ENCODE measurements at places on chromosomes 7 and 10.

DNA sequence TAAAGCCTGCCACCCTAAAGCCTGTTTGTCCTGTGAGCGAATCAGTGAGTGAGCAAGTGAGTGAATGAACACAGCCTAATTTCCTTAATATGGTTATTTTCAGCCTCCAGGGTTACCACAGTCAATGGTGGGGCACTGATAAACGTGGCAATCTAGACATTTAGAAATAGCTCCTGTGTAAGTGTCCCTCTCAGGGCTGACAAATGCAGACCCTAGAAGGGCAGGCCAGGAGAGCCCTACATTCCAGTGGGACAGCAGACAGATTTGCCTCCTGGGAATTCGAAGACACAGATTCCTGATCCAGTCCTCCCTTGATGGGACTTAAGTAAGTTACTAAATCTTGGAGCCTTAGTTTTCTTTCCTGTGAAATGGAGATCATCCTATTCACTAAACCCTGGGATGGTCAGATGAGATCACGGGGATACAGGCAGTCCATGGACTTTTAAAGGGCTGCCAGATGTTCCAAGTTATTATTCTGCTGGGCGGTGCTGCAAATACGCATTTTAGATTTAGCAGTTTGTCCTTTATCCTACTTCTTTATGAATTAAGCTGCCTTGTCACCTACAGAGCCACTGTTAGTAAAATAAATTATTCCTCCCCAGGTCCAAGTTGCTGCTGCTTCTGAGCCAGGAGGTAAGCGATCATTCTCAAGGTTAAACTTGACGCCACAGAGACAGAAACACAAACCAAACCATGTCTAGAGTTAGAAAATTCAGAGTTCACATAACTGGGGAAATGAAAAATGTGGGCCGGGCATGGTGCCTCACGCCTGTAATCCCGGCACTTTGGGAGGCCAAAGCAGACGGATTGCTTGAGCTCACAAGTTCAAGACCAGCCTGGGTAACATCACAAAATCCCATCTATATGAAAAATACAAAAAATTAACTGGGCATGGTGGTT lies 54.8 kb upstream of the TM9SF3 start:
- DNase-seq = no peak

GRCh38 chr10:83965473-83965872 lies 173.8 kb upstream of the GHITM start:
- no peak for DNase-seq

DNA sequence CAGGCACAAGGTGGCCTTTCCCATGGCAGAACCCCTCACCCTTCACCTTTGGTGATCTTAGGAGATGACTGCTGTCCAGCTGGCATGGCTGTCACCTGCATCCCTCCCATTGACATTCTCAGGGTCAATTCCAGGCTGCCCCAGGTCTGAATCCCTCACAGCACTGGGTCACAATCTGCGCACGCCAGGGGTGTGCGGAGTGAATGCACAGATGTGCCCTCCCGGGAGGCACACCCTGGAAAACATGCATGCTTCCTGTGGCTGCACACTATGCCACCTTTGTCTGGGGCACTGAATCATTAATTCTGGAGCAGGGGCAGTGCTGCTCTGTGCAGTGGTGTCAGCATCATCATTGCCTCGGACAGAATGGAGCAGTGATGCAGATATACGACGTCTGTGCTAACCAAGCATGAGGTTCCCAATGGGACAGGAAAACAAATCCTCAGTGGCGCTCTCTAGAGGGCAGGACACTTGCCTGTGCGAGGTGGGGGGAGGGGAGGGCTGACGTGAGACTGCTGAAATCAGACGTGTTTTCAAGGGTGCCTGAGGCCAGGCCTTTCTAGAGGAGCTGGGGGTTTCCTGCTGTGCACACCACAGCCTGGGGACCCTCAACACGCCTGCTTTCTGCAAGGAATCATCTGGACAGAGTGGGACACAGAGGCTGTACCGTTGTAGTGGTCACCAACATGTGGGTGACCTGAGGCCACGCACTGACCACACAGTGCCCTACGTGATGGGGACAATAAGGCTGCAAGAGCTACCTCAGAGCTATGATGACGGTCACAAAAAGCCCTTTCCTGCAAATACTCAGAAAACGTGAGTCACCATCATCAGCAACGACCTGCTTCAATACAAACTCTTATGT lies 77.9 kb downstream of the HIPK2 start:
- no peak for DNase-seq

DNA sequence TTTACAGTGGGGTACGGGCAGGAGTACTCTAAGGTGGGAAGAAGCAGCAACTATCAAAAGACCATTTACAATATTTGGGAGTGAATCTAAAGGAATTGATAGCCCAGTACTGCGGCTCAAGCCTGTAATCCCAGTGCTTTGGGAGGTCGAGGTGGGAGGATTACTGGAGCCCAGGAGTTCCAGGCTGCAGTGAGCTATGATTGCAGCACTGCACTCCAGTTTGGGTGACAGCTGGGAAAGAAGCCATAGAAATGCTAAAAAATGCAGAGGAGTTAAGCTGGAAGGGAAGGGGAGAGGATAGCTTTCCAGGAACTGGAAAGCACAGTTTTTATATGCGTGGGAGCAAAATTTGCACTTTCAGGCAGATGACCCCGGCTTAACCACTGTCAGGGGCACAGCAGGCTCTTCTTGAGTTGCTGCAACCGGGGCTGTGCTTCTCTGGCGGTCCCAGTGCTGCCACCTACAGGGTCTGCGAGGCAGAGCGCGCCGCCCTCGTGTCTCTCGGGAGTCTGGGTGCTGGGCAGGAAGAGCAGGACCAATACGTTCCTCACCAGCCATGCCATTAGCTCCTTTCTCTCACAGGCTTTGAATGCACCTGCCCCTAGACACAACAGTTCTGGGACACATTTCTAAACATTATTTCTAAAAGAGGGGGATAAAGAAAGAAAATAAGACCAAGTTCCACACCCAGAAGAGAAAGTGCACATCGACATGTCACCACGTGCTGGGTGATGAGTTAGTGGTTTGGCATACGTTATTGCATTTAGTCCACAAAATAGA lies 10.1 kb upstream of the BMPER start:
- DNase-seq = peak; percentile 87

DNA sequence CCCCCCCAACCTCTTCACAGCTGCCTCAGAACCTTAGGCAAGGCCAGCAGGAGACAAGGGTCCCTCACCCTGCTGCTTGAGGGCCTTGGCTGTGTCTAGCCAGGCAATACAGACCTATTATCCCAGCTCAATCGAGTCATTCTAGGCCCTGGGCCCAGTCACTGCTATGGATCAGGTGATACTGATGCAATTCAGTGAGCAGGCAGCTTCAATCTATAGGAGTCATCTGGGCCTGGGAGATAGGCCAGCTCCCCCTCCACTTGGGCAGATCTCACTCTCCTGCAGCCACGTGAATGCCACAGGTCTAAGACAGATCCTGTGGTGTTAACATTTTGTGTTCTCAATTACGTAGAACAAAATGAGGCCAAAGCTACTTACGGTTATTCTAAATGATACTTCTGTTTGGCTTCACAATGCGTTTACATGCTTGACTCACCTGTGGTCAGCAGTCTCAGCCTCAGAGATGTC lies 68.0 kb upstream of the LRRC4 start:
- DNase-seq = no peak

DNA sequence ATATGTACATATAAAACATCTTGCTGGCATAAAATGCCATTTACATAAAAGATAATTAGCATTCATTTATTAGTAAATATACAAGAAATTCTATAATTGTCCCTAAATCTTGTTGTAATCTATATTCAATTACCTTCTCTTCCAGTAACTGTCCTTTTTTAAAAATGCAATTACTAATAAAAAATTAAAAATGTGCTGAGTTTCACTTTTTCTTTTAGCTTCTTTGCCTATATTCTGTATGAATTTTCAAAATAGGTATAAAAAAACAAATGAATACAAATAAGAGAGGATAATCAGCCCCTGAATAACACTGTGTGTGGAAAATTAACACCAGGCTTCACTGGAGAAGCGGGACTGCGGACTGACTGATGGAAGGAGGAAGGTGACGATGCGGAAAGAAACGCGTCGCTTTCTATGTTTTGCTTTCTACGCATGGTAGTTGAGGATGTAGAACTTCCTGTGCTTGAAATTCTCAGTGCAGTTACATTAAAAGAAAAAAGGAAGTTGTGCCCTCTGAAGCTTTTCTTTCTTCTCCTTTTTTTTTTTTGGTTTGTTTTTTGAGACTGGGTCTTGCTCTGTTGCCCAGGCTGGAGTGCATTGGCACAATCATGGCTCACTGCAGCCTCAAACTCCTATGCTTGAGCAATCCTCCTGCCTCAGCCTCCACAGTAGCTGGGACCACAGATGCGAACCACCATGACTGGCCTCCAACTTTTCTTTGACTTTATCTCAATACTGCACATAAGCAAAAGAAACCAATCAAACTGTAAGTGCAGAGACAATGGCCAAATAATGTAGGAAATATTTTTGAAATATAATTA lies 7.4 kb upstream of the ZMYND11 start:
- DNase-seq = no peak

DNA sequence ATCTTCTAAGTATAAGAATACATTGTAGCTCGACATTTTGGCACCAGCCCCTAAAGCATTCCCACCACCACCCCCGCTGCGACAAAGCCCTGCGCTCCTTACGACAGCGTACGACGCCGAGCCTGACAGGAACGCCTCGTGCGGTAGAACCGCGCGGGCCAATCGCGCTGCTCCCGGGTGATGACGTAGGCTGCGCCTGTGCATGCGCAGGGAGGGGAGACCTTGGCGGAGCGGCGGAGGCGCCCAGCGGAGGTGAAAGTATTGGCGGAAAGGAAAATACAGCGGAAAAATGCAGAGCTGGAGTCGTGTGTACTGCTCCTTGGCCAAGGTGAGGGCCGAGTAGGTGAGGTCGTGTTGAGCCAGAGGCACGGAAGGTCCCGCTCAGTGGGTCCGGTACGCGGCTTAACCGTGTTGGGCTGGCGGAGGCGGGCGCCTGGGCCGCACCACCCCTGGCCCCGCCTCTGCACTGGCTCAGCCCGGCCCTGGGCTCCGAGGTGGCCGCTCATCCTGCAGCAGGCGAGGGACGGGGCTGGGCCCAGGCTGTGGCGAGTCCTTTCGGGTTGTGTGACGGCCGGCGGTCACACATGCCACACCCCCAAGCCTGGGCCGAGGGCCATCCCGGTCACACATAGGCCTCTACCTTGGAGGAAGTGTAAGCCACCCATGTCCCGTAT lies at the start of gene DLD:
Gene DLD, plus strand, starts transcription at position 222 of the 674 bp plus-strand sequence. Its CDS starts 68 bp downstream, at position 290.
- peak; percentile 95 for DNase-seq

- DNase-seq = no peak
Measured at GRCh38 chr7:135662123-135662372, 266 bp upstream of the STMP1 start.

DNA sequence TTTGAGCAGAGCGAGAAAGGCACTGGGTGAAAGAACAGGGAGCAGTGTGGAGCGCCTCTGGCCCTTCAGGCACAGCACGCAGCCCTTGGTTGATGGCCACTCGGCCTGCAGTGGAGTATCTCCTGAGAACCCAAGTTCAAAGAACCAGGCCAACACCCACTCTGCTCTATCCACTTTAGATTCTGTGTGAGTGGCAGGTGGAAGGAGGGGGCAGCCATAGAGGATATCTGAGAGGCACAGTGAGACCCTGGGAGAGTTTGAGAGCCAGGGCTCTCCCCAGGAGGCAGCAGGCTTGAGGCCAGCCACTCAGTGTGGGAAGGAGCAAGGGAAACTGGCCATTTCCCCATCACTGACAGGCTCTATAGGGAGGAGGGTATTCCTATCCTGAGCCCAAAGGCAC lies 52.5 kb upstream of the PTN start:
- DNase-seq = no peak

- peak; percentile 22 for DNase-seq
Measured at GRCh38 chr10:62585211-62585775, 211.1 kb downstream of the ZNF365 start.

GRCh38 chr7:146002431-146003078 lies 114.0 kb upstream of the CNTNAP2 start:
- DNase-seq = no peak

DNA sequence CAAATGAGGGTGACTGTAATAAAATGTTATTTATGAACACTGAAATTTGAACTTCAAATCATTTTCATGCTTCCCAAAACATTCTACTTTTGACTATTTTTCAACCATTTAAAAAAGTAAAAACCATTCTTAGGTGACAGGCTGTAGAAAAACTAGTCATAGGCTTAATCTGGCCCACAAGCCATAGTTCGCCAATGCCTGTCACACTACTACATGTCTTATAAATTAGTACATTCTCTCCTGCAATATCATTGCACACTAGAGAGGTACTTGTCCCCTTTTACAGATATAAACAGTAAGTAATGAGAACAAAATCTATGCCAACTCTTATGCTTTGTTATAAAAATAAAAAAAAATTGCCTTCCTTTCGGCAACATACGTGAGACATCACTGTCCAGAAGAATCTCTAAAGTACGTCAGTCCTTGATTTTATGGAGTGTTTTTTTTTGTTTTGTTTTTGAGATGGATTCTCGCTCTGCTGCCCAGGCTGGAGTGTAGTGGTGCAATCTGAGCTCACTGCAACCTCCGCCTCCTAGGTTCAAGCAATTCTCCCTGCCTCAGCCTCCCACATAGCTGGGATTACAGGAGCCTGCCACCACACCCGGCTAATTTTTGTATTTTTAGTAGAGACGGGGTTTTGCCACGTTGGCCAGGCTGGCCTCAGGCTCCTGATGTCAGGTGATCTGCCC lies 23.2 kb downstream of the UPF2 start:
- no peak for DNase-seq

DNA sequence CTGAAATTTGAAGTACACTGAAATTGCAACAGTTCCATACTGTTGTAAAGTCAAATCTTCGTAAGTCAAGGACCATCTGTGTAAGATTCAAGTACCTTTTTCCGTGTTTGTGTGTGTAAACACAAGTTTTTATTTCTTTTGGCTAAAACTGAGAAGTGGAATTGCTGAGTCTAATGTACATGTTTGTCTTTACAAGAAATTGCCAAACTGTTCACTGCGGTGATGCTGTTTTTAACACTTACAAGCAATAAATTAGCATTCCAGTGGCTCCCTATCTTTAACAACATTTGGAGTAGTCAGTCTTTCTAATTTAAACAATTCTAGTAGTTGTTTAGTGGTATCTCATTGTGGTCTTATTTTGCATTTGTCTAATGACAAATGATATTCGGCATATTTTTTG lies 23.3 kb downstream of the CALD1 start:
- no peak for DNase-seq

GRCh38 chr7:112940314-112940732 lies 146.3 kb downstream of the GPR85 start:
- no peak for DNase-seq

- DNase-seq = no peak
Measured at GRCh38 chr7:115410434-115410820, 488.5 kb downstream of the MDFIC start.
